Neural crest cell (in vitro differentiated cells): ENCODE measurements at places on chromosomes 3 and 15. TPM values are rescaled to one million over a fixed set of nuclear protein-coding genes. Genes with fewer than 3 reads are reported as not detected.

Gene ADGRG7
- not detected in 2 replicates for total RNA-seq

Gene POPDC2
- total RNA-seq: 2.8 and 3.8 TPM in 2 replicates

Gene SLITRK3
- total RNA-seq: 0.51 and 1.4 TPM in 2 replicates

Gene ITIH4
- 6.3 and 8.6 TPM in 2 replicates for total RNA-seq

Gene AADACL2
- not detected in 2 replicates for total RNA-seq

- DNase-seq: no peak
Measured at GRCh38 chr15:101116681-101116976, 135.2 kb downstream of the CHSY1 start.

DNA sequence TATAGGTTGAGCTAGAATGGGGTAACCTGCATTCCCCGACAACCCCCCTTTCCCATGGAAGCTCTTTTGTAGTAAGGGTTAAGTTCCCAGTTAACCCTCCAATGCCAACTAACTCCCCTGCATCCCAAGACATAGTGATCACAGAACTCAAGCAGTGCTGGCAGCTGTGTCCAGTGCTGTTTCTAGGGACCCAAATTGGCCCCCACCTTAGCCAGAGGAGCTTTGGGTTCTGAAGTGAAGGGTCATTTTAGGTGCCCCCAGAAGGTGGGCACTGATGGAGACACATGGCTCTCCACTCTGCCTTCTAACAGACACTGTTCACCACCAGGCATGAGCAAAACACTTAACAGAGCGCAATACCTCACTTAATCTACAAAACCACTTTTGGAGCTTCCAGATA, 7.1 kb downstream of the FBXL22 start:
- no peak for DNase-seq

GRCh38 chr3:89372456-89372855, 265.0 kb downstream of the EPHA3 start:
- DNase-seq: no peak

GRCh38 chr3:106086636-106087035, 217.8 kb upstream of the CBLB start:
- no peak for DNase-seq

- no peak for DNase-seq
Measured at GRCh38 chr3:134027631-134028030, 2.1 kb downstream of the SLCO2A1 start.
